Thoracic aorta (tissue), 2 donors: ENCODE measurements at places on chromosomes 3 and 15. TPM values are rescaled to one million over a fixed set of nuclear protein-coding genes. Genes with fewer than 3 reads are reported as not detected.

PRR20G gene
- total RNA-seq: not detected

GRK7 gene
- not detected for total RNA-seq

PP2D1 gene
- not detected for total RNA-seq

IQCH gene
- 0.14 TPM for total RNA-seq

IGSF10 gene
- total RNA-seq: 34.6 TPM

EIF4E3 gene
- total RNA-seq: 8.8 TPM

GRCh38 chr3:11982341-11982941 lies 21.7 kb upstream of the SYN2 start:
- H3K4me3 ChIP-seq: no peak overlapping the region
- no peaks in the 10 kb centered on the region for H3K27me3 ChIP-seq
- DNase-seq: no peak

DNA sequence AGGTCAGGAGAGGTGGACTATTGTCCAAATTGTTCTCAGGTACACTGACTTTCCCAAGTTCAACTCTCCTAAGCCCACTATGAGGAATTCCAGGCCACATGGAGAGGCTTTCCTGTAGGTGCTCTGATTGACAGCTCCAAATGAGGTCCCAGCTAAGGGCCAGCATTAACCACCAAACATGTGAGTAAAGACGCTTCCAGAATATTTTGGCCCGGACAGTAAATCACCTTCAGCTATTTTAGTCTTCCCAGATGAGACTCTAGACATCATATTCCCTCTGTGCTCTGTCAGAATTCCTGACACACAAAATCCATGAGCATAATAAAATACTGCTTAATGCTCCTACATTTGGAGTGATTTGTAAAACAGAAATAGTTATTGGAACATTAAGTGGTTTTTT lies 135.5 kb downstream of the TGFBR2 start:
- no peak overlapping the region for H3K27ac ChIP-seq
- DNase-seq: no peak
- no peaks in the 10 kb centered on the region for H3K36me3 ChIP-seq
- H3K4me1 ChIP-seq: no peaks in the 10 kb centered on the region
- no peak overlapping the region for H3K4me3 ChIP-seq

- H3K4me1 ChIP-seq: no peaks in the 10 kb centered on the region
- H3K27ac ChIP-seq: no peak overlapping the region
- no peak for DNase-seq
- H3K36me3 ChIP-seq: no peaks in the 10 kb centered on the region
- H3K4me3 ChIP-seq: no peak overlapping the region
- H3K27me3 ChIP-seq: no peaks in the 10 kb centered on the region
Observed at GRCh38 chr3:65252266-65252665, 564.5 kb upstream of the ADAMTS9 start.
